Fibroblast of the aortic adventitia (primary cell): ENCODE measurements at places on chromosomes 2 and 18.
A peak's percentile ranks its signal among the peaks of the same experiment; 100 is the strongest.

GRCh38 chr2:212897296-212897695 is 254.1 kb downstream of the IKZF2 start:
- peak; percentile 28 for DNase-seq

- DNase-seq: peak; percentile 70
Observed at GRCh38 chr2:69017080-69017479, 4.1 kb downstream of the ANTXR1 start.

GRCh38 chr2:223090540-223091235 is 38.7 kb downstream of the KCNE4 start:
- DNase-seq: no peak

DNA sequence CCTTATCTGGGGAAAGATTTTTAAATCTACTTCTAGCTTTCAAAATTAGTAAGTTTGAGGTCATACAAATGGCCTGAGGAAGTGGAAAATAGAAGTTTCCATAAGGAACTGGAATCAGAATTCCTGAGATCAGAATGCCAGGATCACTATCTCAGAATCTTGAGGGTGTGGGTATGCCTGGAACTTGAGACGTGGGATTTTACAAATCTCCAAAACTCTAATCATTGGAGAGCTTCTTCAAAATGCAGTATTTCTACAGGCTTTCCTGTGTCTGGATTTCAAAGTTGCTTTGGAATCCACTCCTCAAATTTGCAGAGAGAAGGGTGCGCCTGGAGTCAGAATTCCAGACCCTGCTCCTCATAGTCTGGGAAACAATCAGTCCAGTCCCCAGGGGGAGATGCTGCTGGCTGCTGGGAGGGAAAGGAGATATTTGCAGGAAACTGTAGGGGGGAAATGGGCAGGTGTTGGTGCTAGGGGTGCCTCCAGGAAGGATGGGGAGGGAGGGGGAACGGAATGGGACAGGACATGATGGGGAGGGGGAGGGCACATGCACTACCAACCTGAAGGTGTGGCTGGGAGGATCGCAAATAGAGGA is 31.0 kb upstream of the CATIP start:
- DNase-seq: no peak

DNA sequence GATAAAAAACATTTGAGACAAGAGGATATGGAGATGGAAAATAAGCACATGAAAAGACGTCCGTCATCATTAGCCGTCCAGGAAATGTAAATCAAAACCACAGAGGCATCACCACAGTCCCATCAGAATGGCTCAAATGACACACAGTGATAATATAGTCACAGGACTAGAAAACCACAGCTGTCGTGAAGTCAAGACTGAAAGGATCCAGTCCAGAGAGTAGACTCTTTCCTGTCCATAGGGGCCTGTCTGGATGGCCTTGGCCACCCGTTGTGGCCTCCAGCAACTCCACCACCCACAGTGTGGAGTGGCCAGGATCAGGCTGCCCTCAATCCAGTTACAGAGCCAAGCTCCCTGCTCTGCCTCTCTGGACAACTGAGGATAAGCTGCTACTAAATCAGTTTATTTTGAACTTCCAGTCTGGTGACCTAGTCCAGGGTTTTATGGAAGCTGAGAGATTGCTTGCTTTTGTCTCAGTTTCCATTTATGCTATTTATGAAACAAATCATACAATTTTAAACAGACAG is 60.4 kb downstream of the RHOB start:
- no peak for DNase-seq

DNA sequence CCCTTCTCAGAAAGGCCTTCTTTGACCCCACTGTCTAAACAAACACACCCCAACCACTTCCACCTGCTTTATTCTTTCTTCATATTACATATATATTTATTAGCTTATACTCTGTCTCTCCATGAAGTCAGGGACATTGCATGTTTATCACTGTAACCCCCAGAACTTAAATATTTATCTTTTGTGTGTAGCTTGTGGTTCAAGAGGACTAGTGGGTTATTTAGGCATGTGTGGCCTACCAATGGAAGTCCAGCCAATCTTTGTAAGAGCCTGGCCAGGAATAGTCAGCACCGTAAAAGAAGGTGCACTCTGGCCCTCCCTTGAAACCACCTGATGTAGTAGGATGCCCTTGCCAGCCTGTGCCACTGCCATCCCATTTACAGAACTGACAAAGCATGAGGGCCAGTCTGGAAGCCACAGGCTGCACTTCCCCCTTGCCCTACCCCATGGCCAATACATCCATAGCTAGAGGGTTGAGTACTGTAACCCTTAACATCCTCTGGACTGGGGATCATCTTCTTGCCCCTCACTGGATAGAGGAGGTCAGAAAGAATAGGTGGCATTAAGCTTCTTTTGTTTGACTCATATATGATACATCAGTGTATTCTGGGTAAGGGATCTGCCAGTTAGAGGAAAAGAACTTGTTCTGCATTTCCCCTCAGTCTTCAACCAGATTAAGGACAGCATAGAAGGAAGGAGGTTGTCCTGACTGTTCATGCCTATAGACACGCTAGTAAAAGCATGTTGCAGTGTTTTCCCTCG is 4.9 kb downstream of the NEMP2 start:
- DNase-seq: no peak

- no peak for DNase-seq
Observed at GRCh38 chr18:22783245-22783644, 149.9 kb upstream of the RBBP8 start.

GRCh38 chr2:226977775-226978190 is 141.9 kb downstream of the RHBDD1 start:
- DNase-seq: peak; percentile 69

- peak; percentile 80 for DNase-seq
Observed at GRCh38 chr2:38122344-38122743, 46.4 kb upstream of the CYP1B1 start.
